CD4-positive, alpha-beta T cell treated with Interferon alpha-2 for 1 hour (primary cell): ENCODE measurements at places on chromosomes 16 and 17.
A peak's percentile ranks its signal among the peaks of the same experiment; 100 is the strongest.

- peak; percentile 41 for DNase-seq
Observed at GRCh38 chr17:50630524-50631194, 4.0 kb upstream of the ABCC3 start.

DNA sequence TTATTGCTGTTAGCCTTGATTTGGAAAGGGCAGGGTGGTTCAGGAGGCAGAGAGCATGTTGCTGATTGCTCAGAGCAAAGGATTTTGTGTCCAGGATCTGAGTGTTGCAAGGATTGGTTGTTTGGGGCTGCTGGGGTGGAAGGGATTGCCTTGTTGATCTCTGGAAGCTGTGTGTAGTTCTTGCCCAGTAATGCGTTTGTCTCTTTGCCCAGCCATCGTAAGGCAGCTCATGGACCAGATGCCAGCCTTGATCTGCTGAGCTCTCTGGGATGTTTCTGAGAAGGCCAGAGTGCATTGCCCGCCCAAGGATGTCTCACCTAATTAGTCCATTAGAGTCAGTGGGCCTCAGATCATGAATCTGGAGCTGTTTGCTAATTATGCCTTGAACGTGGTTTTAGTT lies 33.6 kb downstream of the NKD1 start:
- DNase-seq, result no peak

DNA sequence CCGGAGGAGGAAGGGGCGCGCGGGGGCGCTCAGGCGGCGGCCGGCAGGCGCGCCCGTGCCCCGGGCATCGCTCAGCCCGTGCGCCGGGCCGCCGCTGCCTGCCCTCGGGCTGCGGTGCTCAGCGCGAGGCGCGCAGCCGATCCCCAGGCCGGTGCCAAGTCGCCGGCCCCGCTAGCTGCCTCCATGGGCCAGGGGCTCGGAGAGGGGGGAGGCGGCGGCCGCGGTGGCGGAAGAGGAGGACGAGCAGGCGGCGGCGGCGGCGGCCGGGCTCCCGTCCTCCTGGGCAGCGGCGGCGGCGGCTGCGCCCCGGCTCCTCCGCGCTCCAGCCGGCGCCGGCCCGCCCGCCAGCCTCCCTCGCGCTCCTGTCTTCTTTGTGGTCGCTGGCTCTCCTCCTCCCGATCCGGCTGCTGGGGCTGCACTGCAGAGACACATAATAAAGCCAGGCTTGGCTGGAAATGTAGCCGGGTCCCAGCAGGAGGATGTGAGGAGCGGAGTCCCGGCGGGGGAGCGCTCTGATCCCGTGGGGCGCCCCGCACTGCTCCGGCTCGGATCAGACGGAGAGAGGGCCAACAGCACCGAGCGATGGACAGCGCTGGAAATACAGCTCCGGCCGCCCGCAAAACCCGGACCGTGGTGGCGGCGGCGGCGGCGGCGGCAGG lies 889 bp upstream of the ZNF423 start:
- DNase-seq, result no peak

GRCh38 chr17:73956169-73956568 lies 247.3 kb upstream of the RPL38 start:
- no peak for DNase-seq

DNA sequence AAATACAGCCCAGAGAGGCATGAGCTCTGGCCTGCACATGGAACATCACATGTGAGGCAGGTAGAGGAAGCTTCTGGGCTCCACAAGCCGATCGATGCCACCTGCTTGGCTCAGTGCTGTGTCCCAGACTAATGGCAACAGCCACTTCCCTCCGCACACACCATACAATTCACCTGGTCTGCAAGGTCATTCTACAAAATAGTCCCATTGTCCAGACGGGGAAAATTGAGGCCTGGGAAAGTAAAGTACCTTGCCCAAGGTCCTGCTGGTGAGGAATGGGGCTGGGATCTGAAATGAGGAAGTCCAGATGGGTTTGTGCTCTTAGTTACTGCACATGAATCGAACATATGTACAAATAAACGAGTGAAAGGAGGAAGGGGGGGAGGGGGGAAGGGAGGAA lies 88.0 kb downstream of the LITAF start:
- DNase-seq, result no peak

- DNase-seq, result no peak
Observed at GRCh38 chr17:73679476-73679875, 35.2 kb upstream of the SDK2 start.
